Right ventricle myocardium inferior (tissue), 1 donor: ENCODE measurements at places on chromosomes 16 and 17. TPM values are rescaled to one million over a fixed set of nuclear protein-coding genes. Genes with fewer than 3 reads are reported as not detected.

- no peak for DNase-seq
Observed at GRCh38 chr16:3819746-3820724, 60.5 kb downstream of the CREBBP start.

GRCh38 chr16:86542756-86543750 is 12.0 kb downstream of the MTHFSD start:
- DNase-seq, result no peak

DNA sequence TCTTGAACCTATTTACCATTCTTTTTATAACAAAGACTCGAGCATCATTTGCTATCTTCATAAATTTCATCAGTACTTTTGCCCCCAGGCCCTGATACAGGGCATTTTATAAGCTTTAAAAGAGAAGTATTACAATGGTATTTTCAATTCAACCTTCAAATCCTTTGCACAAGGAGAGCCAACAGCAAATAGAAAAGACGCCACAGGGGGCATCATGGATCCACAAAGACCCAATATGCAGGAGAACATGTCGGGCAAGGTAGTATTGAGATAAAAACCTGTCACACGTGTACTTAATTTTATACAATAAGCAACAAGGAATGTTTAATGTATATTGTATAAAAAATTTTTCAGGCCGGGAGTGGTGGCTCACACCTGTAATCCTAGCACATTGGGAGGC is 10.2 kb downstream of the MAP3K14 start:
- DNase-seq, result no peak

DNA sequence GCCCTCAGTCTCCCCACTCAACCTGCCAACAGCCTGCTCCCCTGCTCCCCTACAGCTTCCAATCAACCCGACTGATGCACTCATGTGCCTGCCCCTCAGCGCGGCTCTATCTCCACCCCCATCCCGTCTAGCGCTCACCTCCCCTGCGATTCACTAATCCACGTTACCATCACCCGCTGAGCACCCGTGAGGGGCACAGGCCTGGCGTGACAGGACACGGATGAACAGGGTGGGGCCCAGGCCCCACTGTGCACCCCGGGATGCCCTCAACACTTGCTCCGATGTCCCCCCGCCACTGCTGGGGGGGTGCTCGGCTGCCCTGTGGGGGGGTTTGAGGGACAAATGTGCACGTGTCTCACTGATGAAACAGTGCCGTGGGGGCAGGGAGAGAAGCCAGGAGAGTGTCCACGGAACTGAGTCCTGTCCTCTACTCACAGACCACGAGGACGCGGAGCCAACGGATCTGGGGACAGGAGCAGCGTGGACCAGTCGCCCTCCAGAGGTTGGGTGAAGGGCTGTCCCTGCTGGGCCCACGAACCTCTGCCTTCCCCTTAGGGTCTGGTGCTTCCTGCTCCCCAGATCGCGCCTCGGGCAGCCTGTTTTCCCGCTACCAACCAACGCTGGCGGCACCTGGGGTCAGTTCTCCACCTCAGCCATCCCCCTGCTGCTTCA is 66.7 kb downstream of the RPH3AL start:
- DNase-seq, result no peak

DNA sequence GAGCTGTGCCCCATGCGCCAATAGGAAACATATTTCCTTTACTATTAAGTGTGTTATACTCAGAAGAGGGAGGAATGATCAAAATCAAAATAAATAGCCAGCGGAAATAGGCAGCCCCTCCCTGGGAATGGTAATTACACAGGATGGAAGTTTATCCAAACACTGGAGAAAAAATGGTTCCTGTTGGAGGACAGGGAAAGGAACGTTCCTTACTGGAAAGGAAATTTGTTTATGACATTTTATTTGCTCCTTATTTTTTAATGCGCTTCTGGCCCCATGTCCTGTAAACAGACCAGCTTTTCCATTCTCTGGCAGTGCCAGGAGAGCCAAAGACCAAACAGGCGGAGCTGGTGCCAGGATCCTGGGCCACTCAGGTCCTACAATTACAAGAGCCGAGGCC is 273.7 kb downstream of the SOX9 start:
- DNase-seq, result no peak

DNA sequence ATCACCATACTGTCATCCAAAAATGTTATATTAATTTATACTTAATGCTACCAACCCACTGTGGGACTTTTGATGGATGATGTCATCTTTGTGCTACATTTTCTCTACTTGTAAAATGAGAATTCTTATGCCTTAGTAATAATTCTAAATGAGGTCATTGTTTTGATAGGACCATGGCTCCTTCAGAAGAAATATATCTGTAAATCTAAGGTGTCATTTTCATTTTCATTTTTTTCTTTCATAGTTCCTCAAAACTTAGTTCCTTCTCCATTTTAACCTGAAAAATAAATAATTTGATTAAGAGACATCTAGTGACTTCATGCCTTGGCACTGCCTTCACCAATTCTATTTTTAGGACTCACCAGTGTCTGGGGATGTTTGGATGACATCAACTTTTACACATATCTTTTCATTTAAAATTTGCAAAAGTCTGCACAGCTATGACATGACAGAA is 48.7 kb downstream of the GPRC5B start:
- DNase-seq, result no peak

DNAI2 gene
- total RNA-seq, result not detected

GP1BA gene
- not detected for total RNA-seq
